CD4-positive, alpha-beta T cell treated with Interleukin-4 for 1 hour (primary cell): ENCODE measurements at places on chromosomes 1 and 21.

- DNase-seq = no peak
Observed at GRCh38 chr1:115088871-115089419, 358 bp downstream of the TSPAN2 start.

- no peak for DNase-seq
Observed at GRCh38 chr1:231338270-231339128, at the start of gene SPRTN. TSS of gene SPRTN (plus strand) at chr1:231338293. CDS start at chr1:231338384, 91 bp downstream.

GRCh38 chr1:7346070-7346596 is 425.0 kb upstream of the VAMP3 start:
- no peak for DNase-seq

DNA sequence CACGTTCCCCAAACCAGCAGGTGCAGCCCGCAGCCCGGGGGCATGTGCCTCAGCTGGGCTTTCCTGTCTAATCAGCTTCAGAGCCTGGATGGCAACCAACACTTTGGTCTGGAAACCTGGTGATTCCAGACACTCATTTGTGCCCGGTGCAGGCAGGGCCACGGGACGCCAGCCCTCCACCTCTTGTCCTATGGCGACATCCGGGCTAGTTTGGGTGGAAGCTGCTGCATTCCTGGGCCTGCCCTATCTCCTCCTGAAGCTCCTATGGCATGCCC is 111.8 kb downstream of the WDR4 start:
- no peak for DNase-seq

- DNase-seq = no peak
Observed at GRCh38 chr21:44437696-44438431, 17.4 kb upstream of the LRRC3 start.

DNA sequence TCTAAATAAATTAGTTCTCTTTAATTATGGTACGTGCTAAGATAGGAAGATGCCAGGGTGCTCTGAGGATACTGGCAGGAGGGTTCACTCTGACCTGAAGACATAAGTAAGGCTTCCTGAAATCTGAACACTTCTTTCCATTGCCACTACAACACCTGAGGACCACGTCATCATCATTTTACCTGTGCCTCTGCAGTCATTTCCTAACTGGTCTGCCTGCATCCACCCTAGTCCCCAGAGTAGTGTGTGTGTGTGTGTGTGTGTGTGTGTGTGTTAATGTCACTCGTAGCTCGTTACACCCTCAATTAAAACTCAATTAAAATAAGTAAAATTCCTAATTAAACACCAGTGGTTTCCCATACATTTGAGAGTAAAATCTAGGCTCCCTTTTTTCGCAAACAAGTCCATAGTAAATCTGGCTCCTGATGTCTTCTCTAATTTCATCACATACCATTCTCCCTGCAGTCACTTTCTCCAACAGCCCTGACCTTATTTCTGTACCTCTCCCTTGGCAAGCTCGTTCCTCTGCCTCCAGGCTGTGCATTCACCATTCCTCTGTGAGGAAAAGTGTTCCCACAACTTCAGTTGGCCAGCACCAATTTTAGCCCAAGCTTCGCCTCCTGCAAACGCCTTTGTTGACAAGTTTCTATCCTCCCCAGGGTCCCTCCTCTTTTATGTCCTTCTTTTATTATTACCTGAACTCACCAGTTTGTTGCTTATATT is 8.7 kb downstream of the IL12RB2 start:
- DNase-seq = no peak

DNA sequence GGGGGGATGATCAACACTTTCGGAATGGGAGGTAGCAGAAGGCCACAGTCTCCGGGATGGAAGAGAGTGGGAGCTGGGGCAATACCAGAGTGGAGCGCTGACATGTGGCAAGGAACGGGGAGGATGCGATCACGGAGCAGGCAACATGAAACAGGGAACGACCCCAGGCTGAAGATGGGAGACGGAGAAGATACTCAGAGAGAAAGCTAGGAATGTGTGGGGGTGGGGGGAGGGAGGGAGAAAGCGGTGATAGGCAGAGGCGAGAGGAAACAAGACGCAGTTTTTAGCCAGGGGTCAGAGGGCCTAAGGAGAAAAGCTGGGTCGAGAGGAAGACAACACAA is 577 bp downstream of the RAB3GAP2 start:
- DNase-seq = no peak

GRCh38 chr1:218600968-218601367 is 255.8 kb downstream of the TGFB2 start:
- no peak for DNase-seq
